ENCODE measurements at places on chromosomes 16 and 17.
A peak's percentile ranks its signal among the peaks of the same experiment; 100 is the strongest.

GRCh38 chr17:63786971-63787711 lies 13.2 kb downstream of the DDX42 start:
- no peak for DNase-seq

GRCh38 chr16:47865337-47865855 lies 290.4 kb downstream of the ABCC12 start:
- no peak for DNase-seq

- peak; percentile 22 for DNase-seq
Observed at GRCh38 chr17:70752966-70753467, 583.7 kb downstream of the KCNJ2 start.

DNA sequence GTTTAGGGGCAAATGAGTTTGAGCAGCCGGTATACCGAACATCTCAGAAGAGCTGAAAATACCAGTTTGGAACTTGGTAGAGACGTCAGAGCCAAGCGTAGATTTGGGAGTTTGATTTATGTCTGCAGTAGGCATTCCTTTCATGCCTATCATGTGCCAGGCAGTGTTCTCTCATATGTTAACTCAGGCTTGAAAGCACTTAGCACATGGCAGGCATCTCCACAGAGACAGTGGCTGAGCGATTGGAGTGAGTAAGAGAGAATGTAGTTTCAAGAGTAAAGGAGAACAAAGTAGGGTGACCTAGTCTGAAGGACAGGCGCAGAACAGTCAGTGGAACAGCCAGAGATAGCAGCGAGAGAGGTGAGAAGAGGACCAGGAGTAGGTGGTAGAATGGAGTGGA lies 207.0 kb downstream of the FTO start:
- DNase-seq: no peak

GRCh38 chr16:75742424-75743047 lies 16.2 kb upstream of the CPHXL start:
- DNase-seq: peak; percentile 17

- DNase-seq: no peak
Observed at GRCh38 chr16:86585821-86586611, 7.7 kb downstream of the FOXL1 start.

GRCh38 chr16:31093132-31093703 lies 1.4 kb downstream of the VKORC1 start:
- no peak for DNase-seq

DNA sequence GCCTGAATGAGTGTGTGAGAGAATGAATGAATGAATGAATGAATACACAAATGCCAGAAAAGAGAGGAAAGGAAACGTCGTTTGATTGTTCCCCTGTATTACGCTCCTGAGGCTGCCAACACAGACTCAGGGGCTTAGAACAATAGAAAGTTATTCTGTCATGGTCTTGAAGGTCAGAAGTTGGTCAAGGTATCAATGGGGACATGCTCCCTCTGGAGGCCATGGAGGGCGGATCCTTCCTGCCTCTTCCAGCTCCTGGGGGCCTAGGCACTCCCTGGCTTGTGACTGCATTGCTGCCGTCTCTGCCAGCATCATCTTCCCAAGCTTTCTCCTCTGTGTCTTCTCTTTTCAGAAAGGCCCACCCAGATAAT lies 1.5 kb upstream of the SLC38A8 start:
- DNase-seq: peak; percentile 60

- no peak for DNase-seq
Observed at GRCh38 chr16:79926451-79927205, 326.1 kb upstream of the MAF start.

GRCh38 chr16:66751053-66751302 lies 431 bp downstream of the DYNC1LI2 start:
- DNase-seq: peak; percentile 43

- no peak for DNase-seq
Observed at GRCh38 chr16:59116744-59117143, 382.6 kb upstream of the GOT2 start.

- peak; percentile 10 for DNase-seq
Observed at GRCh38 chr16:82655072-82655714, 28.4 kb downstream of the CDH13 start.

- DNase-seq: peak; percentile 77
Observed at GRCh38 chr17:81508639-81509206, 3.9 kb downstream of the ACTG1 start.

GRCh38 chr17:71628306-71628705 lies 492.5 kb upstream of the SOX9 start:
- DNase-seq: no peak

- no peak for DNase-seq
Observed at GRCh38 chr17:82709024-82709675, 7.4 kb upstream of the FN3KRP start.

- peak; percentile 8 for DNase-seq
Observed at GRCh38 chr17:60345233-60345632, 46.7 kb downstream of the USP32 start.

DNA sequence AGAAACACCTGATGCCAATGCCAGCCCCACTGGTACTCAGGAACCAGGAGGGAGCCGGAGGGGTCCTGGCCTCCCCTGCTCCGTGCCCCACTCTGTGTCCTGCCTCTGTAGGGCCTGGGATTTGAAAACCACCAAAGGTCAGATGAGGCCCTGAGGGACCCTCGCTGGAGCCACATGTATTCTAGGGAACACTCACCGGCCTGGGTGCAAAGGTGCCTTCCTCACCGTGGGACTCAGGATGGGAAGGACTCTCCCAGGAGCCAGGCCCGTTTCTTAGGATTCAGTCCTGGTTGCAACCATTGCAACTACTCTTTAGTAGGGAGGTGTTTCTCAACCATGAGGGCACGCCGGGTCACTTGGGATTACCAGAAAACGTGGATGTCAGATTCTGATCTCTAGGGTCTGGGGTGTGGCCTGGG lies 74.6 kb downstream of the N4BP1 start:
- DNase-seq: no peak

DNA sequence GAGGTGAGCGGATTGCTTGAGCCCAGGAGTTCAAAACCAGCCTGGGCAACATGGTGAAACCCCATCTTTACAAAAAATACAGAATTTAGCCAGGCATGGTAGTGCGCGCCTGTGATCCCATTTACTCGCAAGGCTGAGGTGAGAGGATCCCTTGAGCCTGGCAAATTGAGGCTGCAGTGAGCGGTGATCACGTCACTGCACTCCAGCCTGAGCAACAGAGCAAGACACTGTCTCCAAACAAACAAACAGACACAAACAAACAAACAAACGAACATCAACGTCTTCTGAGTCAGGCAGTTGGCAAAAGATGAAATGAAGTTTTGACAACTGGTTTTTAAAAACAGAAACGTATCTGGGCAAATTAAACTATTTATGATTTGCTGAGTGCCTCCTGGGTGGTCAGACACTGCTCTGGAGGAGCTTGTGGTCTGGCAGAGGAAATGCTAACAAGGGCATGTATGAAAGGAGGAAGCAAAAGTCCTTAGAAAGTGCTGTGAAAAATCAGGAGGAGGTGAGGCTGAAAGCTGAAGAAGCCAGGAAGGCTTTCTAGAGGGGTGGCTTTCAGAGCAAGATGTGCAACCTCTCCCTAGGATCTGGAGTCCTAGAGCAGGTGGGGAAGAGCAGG lies 10.2 kb upstream of the KRT20 start:
- no peak for DNase-seq

GRCh38 chr17:29726715-29727252 lies 104.1 kb upstream of the CORO6 start:
- peak; percentile 39 for DNase-seq

DNA sequence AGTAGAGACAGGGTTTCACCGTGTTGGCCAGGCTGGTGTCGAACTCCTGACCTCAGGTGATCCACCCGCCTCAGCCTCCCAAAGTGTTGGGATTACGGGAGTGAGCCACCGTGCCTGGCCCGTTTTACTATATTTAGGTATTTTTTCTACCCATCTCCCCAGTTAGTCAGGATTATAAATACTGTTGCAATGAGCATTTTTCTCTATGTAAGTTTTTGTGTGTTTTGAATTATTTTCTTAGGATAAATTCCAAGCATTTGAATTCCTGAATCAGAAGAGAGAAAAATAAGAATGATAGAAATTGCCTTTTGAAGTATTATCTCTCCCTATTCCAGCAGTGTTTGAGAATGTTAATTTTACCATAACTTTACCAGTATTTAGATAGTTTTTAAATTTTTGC lies 36.6 kb downstream of the KIAA0513 start:
- no peak for DNase-seq

GRCh38 chr17:67632141-67632540 lies 85.6 kb upstream of the NOL11 start:
- no peak for DNase-seq

- peak; percentile 91 for DNase-seq
Observed at GRCh38 chr17:43338886-43339516, 59.8 kb upstream of the ARL4D start.

GRCh38 chr16:11236461-11237254 lies 19.3 kb downstream of the SOCS1 start:
- no peak for DNase-seq

DNA sequence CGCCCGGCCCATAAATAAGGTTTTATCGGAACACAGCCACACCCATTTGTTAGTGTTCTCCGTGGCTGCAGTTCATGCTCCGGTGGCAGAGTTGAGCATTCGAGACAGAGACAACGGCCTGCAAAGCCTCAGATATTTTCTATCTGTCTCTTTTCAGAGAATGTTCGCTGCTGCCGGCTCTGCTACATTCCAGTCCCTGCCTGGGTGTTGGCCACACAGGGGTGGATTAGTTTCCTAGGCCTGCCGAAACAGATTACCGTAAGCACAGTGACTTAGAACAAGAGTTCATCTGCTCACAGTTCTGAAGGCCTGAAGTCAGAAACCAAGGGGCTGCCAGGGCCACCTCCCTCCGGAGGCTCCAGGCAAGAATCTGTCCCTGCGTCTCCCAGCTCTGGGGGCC lies 19.1 kb upstream of the GSG1L start:
- DNase-seq: no peak

- no peak for DNase-seq
Observed at GRCh38 chr16:47519996-47520679, 59.0 kb downstream of the PHKB start.

DNA sequence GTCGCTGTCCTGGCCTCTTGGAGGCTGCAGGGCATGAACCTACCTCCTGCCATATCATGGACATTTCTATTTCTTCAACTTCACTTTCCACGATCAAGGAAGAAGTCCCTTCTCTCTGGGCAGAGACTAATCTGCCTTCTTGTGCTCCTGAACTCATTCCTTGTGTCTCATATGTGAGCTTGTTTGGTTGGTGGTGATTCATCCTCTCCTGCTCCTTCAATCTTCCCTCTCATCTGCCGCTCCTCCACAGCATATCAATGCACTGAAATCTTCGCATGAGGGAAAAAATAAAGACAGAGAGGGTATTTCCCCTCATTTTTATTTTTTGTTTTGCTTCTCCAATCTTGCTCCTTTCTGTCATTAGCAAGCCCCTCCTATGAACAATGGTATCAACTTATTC lies 571.7 kb upstream of the GOT2 start:
- DNase-seq: no peak

- DNase-seq: no peak
Observed at GRCh38 chr16:22050963-22051362, 41.4 kb upstream of the VWA3A start.

GRCh38 chr16:19654147-19654546 lies 63.9 kb downstream of the KNOP1 start:
- no peak for DNase-seq

GRCh38 chr16:23615805-23616204 lies 19.7 kb upstream of the NDUFAB1 start:
- DNase-seq: no peak

GRCh38 chr17:73255671-73256181 lies 6.0 kb downstream of the CPSF4L start:
- DNase-seq: peak; percentile 82

- DNase-seq: no peak
Observed at GRCh38 chr16:78843978-78844377, 744.5 kb downstream of the WWOX start.

GRCh38 chr17:2362881-2363280 lies 25.6 kb downstream of the SGSM2 start:
- DNase-seq: no peak

DNA sequence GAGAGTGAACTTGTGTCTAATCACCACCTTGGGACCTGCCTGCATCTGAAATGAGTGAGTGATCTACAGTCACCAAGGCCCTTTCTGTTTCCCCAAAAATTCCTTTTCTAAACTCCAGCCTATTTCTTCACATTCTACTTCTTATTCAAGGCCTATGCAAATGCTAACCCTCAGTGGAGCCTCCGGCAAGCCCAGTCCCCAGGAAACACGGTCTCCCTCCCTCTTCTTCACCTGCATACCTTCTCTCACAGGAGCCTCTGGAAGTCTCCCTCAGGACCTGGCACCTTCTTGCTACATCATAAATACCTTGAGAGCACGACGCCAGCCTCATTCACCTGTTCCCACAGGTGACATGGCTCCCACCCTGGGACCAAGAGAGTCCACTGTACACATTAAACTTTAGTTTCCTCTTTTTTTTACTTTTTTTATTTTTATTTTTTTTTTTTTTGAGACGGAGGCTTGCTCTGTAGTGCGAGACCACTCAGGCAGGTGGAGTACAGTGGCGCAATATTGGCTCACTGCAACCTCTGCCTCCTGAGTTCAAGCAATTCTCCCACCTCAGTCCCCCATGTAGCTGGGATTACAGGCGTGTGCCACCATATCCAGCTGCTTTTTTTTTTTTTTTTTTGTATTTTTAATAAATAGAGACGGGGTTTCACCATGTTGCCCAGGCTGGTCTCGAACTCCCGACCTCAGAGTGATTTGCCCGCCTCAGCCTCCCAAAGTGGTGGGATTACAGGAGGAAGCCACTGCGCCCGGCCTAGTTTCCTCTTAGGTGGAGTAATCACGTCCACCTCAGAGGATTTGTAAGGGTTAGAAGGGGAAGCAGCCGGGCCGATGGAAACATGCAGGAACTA lies 97.3 kb downstream of the ANKRD11 start:
- no peak for DNase-seq

- peak; percentile 87 for DNase-seq
Observed at GRCh38 chr16:71961066-71962039, 38.8 kb downstream of the PKD1L3 start.

- peak; percentile 52 for DNase-seq
Observed at GRCh38 chr16:2748757-2749455, 3.5 kb upstream of the SRRM2 start.

GRCh38 chr16:6317934-6318333 lies 1014.7 kb upstream of the RBFOX1 start:
- no peak for DNase-seq

DNA sequence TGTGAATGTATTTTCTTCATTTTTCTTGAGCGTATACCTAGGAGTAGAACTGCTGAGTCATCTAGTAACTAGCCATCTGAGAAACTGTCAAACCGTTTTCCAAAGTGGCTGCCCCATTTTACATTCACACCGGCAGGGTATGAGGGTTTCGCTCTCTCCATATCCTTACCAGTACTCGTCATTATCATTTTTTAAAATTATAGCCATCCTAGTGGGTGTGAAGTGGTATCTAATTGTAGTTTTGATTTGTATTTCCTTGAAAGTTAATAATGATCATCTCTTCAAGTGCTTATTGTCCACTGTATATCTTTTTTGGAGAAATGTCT lies 6.0 kb downstream of the RNF157 start:
- DNase-seq: no peak

GRCh38 chr17:9645851-9646545 lies 681 bp downstream of the USP43 start:
- DNase-seq: peak; percentile 94
